ENCODE measurements at places on chromosomes 2 and 18.

- no peak for DNase-seq
These were observed 22.6 kb downstream of the HNRNPLL start for GRCh38 chr2:38580115-38580636.

DNA sequence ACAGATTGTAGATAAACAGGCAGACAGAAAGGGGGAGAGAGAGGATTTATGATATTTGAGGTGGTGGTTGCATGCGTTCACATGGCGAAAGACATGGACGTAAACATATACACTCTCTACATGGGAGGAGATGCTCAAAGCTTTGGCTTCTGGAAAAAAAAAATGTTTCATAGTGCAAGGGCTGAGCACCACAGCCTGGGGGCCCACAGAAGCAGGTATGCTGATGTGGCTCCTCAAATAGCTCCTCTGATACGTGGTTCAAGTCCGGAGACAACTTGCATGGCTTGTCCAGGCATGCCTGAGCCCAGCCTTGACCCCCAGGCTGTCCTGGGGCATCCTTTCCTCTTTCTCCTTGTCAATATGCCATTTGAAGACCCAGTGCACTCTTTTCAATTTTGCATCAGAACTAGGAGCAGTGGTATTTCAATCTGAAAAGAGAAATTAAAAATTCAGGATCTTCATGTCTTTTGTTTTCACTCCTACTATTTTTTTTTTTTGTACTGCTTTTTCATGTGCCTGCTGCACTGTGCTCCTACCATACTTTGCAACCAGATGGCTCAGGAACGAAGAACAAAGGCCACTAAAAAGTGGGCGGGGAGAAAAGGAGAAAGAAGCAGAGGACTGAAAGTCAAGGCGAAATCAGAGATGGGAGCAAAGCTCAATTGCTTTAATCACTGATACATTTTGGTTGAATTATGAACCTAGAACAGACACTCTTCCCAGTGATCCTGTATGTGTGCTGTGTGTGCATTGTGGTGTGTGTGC, 495.7 kb upstream of the TCF4 start:
- DNase-seq: no peak

DNA sequence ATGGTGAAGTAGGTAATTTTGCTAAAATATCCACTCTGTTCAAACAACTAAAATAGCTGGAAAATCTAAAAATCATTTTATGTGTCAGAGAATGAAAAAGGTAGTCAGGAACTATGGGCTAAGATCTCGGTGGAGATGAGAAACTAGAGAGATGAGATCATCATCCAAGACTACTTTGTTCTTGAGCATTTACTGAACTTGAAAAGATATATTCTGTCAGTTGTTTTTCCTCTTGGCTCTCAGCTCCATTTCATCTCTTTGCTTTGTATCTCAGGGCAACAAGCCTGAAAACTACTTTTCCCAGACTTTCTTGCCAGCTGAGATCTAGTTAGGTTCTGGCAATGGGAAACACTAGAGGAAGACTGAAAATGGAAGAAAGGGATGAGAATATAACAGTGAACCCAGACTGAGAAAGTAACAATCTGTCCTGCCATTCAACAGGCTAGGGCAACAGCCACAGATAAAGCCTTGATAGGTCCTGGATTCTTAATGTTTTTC, 346.2 kb upstream of the MEX3C start:
- no peak for DNase-seq

DNA sequence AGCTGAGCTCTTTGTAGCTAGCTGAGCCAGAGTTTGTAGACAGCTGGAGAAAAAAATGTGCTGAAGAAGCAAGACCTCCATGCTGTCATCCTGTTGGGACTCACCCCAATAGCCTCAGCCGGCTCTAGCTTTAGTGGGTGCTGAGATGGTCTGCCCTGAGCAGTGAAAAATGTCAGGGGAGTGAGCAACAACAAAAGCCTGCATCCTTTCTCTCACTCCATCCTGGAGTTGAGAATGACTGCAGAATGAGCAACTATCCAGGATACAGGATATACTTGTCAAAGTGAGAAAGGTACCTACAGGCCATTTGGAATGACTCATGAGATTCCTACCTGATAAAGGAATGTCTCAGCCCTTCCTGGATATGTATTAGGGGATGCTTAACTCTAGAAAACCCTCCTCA, 146.1 kb upstream of the DLX2 start:
- DNase-seq: no peak

- DNase-seq: no peak
These were observed 103.6 kb upstream of the SERPINE2 start for GRCh38 chr2:224142397-224143312.

- no peak for DNase-seq
These were observed 45.3 kb upstream of the PDK1 start for GRCh38 chr2:172510548-172510947.

DNA sequence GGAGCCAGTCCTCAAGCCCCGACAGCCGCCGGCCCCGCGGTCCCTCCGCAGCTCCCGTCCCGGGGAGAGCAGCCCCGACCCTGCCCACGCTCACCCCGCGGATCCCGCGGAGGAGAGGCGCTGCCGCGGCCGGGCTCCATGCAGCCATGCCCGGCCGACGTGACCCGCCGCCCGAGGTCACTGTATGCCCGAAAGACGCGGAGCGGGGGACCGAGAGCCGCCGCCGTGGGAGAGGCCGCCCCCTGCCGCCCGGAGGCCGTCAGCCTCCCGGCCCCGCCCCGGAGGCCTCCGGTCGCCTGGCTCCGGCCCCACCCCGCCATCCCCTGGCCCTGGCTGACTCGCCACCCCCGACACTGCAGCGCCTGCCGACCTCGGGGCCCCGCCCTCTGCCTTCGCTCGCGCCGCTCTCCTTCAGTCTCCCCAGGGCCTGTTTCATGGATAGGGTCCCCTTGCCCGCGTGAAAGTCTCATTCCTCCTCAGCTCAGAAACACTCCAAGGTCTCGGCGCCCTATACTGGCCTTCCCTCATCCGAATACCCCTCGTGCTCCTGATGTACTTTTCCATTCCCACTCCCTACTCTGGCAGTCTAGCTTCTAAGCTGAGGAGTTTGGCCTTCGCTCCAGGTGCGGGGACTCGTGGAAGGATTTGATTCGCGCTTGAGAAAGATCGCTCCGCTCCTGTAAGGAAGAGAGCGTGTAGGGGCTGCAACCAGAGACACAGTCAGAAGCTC, at the start of gene BOLA3:
Gene BOLA3 (minus strand): TSS at position 186 of the 730 bp plus-strand sequence. CDS start 38 bp downstream, at position 148.
- DNase-seq: peak; percentile 80

DNA sequence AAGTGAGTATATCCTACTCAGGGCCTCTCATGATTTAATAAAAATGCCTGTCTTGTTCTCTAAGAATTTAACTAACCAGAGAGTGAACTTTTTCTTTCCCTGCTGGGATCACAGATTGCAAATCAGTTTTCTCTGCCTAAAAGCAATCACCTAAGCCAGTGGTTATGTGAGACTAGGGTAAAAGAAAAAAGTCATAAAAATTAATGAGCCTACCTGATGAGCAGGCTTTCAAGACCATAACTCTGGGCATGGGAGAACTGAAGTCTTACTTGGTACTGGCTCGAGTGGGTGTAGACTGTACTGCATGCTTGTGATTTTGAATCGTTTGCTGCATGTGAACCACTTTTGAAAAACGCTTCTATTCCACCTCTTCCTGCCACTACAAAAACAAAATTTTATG, 1677.0 kb upstream of the LRRTM1 start:
- no peak for DNase-seq

All from stimulated activated CD8-positive, alpha-beta memory T cell treated with anti-CD3 and anti-CD28 coated beads, Interleukin-4, amount 100 ng/mL, for 24 hours (primary cell).